ENCODE measurements at places on chromosomes 12 and 14.

GRCh38 chr14:67343601-67344230 lies 15.9 kb downstream of the ATP6V1D start:
- no peak for DNase-seq

GRCh38 chr12:120978296-120979219 lies at the start of gene HNF1A:
Gene HNF1A (plus strand): TSS chr12:120978543. CDS start chr12:120978769, 226 bp downstream.
- no peak for DNase-seq

- DNase-seq, result no peak
These were observed 24.0 kb downstream of the RNF34 start for GRCh38 chr12:121423682-121424623.

- DNase-seq, result no peak
These were observed 807.8 kb upstream of the TMEM132C start for GRCh38 chr12:127459166-127459565.

- DNase-seq, result no peak
These were observed 113.0 kb downstream of the ZFP36L1 start for GRCh38 chr14:68679746-68680467.

- DNase-seq, result no peak
These were observed 111.9 kb downstream of the SLC41A2 start for GRCh38 chr12:104846056-104846767.

DNA sequence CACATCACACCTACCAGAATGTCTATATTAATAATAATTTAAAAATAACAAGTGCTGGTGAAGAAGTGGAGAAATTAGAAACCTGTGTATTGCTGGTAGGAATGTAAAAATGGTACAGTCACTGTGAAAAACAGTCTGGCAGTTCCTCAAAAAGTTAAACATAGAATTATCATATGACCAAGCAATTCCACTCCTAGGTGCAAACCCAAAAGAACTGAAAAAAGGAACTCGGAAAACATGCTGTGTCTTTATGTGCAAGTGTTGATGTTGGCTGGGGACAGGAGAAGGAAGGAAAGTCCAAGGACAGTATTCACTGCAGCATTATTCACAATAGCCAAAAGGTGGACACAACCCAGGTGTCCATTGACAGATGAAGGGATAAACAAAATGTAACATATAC lies 146.5 kb downstream of the TTC7B start:
- no peak for DNase-seq

DNA sequence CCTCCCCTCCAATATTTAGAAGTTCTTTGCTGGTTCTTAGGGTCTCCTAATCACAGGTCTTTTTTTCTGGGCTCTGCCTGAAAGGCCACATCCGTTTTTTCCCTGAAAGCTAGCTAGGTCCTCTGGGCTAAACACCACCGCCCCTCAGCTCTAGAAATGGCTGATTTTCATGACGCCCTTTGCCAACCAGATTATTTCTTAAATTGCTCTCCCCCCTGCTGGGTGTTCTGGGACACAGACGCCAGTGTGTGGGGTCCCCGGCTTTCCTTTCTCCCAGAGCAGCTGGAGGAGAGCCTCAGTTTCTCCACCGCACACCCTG lies 45.3 kb upstream of the ATP23 start:
- no peak for DNase-seq

DNA sequence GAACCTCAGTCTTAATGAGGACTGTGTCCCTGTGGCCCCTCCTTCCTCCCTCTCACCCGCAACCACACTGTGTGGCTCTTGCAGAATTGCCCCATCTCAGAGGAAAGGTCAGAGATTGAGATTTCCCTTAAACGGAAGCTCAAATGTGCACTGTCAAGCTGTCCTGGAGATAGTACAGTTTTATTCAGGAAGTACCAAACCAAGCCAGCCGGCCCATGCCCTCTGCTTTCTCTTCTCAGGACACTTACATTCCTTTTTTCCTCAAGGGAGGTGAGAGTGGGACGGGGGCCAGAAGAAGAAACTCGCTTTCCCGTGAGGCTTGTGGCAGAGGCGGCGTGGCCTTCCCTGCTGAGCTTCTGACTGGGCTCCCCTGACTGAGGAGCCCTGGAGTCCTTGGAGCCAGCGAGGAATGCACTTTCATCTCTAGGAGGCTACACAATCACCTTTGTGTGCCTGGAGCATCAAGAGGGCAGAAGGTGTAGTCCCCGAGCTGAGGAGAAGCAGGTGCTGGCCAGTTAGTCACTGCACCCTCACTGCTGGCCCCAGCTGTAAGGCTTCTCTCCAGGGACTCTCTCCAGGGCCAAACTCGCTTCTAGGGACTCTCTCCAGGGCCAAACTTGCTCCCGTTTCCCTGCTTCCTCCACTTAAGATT lies 24.1 kb upstream of the ATP2A2 start:
- no peak for DNase-seq

GRCh38 chr12:113240395-113240794 lies 19.1 kb downstream of the TPCN1 start:
- DNase-seq, result no peak

DNA sequence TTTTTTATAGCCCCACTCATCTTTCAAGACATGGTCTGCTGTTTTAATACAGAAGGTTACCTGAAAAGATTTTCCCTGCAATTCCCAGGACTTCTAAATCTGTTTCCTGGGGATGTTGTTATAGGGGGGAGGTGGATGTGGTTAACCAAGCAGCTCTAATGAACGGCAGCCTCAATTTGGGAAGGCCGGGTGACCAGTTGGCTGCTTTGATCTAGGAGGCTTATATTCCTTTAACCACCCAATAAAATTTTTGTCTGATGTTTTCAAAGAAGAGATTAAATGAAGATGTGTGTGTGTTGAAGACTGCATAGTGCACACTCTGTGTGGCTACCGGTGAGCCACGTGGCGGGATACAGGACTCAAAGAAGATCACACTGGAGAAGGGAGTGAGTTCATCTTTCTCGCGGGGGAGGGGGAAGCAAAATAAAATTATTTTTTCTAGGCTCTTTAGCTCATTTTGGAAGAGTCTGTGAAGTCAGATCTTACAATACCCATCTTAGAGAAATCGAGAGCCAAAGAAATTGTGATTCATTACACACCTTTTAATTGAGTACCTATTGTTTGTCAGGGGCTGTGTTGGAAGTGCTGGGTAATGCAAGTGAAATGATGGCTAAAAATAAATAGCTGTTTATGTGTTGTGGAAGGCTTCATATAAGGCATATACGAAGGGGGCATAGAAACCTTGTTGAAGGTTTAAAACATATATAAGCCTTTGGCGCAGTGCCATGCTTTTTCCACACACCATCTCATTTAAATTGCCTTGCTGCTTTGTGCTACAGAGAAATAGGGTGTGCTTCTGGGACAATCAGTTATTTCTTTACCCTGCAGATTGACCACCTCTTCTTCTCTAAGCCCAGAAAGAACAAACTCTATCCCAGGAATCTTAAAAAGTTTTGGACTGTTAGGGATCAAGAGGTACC lies 18.5 kb downstream of the ELK3 start:
- no peak for DNase-seq

DNA sequence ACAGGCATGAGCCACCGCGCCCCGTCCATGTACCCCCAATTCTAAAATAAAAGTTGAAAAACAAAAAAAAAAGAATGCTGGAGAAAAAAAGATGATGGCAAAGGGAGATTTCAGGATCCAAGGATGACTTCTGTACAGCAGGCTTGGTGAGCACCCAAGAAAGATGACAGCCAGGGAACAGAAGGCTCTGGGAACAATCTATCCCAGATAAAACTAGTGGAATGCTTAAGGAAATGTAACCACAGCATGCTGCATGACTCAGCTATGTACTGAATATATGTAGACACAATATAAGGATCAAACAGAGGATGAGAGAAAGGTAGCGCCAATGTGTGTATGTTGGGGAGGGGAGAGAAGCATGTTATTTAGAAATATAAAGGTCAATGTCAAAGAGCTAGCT lies 123.7 kb upstream of the TMTC1 start:
- DNase-seq, result no peak

- no peak for DNase-seq
These were observed 1.3 kb downstream of the SBNO1 start for GRCh38 chr12:123363390-123363739.

- no peak for DNase-seq
These were observed 764 bp upstream of the SPTB start for GRCh38 chr14:64880221-64881121.

GRCh38 chr12:47686645-47687240 lies 19.1 kb downstream of the RPAP3 start:
- no peak for DNase-seq

DNA sequence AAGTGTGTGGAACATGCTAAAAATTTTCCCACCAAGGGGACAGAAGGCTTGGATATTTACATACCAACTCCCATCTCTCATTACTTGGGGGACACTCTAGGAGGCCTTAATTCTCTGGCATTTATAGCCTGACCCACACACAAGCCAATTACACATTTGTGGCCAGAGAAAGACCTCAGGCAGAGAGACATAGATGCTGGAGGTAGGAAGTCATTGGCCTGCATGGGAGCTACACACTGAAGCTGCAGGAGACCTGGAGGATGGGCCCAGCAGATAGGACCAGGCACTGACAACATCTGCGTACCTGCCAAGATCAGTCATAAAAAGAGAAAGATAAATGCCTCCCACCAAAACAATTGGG lies 61.7 kb downstream of the TBX5 start:
- no peak for DNase-seq

- no peak for DNase-seq
These were observed 80.3 kb downstream of the DCAF5 start for GRCh38 chr14:69072584-69072983.

DNA sequence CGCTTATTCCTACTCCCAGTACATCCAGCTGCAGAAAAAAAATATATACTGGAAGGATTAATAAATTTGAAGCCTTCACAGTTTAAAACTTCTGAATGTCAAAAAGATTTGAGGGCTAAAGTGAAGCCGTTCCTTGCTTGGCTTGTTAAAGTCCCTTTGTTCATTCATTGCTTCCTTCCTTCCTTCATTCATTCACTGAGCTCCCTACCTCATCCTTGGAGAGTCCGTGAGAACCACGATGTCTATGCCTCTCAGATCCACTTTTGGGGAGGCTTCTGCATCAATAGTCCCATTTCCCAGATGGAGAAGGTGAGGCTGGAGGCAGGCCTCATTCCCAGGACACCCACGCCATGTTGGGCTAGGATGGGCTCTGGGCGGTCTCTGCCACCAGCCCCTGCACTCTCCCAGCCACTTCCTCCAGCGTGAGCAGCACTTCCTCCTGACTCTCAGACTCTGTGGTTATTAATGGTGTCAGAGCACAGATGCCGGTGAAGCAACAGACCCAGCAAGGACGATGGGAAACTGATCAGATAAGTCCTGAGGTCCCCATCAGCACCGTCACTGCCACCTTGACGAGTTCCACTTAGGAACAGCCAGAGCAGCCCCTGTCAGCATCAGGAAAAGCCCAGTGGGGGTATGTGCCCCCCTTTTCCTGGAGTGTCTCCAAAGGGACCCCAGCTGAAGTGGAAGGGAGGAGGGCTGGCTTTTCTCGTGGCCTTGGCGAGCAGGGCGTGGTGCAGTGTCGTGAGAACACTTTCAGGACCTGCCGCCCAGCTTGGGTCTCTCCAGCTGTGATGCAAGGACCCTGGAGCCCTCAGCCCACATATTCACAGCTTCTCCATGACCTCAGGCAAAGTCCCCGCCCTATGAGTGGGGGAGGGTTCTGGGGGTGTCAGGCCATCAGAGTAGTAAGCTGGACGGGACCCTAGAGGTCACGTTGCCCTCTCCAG lies 21.2 kb downstream of the ASB2 start:
- DNase-seq, result peak; percentile 26

DNA sequence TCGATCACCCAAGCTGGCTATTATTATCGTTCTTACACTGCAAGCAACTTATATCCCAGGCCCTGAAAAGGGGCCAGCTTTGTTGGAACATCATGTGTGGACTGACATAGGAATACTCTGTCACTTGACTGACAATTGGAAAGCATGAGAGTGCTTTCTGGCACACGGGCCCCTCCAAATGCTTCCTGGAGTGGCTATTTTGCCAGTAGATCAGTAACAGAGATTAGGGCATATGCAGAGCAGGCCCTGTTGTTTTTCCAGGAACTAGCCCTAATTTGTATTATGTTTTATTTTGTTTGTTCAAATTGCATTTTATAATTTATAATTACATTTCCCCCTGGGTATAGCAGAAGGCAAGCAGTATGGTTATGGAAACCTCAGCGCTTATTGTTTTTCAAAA lies 170.1 kb upstream of the FRMD6 start:
- no peak for DNase-seq

GRCh38 chr12:108814462-108815211 lies 42.7 kb downstream of the SSH1 start:
- DNase-seq, result no peak

DNA sequence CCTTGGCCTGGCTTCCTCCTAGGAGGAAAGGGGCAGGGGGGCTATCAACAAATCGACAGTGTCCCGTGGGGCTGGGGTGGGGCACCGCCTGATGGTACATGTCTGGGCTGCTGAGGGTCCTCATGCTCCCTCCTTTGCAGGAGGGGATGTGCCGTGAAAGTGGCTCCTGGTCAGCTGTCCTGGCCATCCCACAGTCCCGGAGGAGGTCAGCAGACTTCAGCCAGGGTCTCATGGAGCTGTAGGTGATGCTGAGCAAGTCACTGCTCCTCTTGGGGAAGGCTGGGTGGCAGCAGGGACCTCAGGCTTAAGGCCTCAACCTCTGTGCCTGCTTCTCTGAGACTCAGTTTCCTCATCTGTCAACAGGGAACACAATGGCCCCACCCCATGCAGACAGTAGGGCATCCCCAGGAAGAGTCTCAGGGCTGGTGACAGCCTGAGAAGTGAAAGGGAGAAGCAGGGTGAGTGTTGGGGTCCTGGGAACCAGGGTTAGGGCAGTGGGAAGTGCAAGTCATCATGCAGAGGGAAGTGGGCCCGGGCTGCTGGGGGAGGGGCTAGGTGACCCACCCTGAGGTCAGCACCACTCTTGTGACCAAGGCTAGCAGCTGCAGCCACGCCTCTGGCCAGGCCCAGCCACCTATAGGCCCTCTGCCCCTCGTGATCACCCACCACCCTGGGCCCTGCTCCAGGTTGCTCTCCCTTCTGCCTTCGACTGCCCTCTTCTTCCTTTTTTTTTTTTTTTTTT lies 4.4 kb upstream of the TNFAIP2 start:
- DNase-seq, result no peak

GRCh38 chr14:51236314-51236713 lies 3.7 kb upstream of the TMX1 start:
- DNase-seq, result no peak

DNA sequence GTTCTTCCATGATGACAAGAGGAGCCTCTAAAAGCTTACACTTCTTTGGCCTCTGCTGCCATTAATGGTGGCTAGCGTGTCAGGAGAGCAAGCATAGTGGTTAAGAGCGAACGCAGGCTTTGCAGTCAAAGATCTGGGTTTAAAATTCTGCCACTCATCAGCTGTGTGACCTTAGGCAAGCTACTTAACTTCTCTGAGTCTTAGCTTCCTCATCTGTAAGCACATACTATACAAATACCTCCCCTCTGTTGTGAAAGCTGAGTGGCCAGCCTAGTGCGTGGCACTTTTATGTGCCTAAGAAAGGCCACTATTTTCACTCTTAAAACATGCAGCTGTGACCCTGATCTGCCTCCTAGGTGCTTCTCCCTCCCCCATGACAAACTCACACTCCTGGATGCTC lies 11.6 kb downstream of the APPL2 start:
- DNase-seq, result no peak

DNA sequence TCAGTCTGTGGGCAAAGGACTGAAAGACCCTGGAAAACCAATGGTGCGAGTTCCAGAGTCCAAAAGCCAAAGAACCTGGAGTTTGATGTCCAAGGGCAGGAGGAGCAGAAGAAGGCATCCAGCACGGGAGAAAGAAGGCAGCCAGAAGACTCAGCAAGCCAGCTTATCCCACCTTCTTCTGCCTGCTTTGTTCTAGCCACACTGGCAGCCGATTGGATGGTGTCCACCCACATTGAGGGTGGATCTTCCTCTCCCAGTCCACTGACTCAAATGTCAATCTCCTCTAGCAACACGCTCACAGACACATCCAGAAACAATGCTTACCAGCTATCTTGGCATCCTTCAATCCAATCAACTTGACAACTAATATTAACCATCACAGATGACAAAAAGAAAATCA lies 57.2 kb upstream of the CAPRIN2 start:
- DNase-seq, result no peak
